Right renal cortex interstitium (tissue), 3 donors: ENCODE measurements at places on chromosomes 5 and 9.

DNA sequence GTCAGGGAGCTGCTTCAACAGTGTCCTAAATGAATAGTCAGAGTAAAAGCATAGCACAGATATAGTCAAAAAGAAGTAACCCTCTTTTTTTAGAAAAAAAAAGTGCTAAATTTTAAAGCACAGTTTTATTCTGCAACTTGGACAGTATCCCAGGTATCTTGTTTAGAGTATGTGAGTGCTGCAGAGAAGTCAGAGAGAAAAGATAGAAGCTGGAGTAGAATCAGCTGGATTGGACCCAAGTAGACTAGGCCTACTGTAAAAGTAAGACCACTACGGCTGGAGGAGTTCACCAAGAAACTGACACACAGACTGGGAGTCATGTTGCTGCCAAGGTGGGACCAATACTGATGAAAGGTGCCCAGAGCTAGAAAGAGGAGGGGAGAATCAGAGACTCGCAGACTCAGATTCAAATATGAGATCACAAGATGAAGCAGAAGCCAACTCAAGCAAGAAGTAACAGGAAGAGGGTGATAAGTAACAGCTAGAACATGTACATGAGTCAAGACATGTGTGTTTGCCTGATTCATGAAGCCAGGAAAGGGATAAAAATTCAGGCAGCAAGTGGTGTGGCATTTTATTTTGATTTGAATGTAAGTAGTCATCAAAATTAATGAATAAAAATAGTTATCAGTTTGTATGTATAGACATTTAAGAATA, 25.6 kb upstream of the TUSC1 start:
- DNase-seq: no peak

DNA sequence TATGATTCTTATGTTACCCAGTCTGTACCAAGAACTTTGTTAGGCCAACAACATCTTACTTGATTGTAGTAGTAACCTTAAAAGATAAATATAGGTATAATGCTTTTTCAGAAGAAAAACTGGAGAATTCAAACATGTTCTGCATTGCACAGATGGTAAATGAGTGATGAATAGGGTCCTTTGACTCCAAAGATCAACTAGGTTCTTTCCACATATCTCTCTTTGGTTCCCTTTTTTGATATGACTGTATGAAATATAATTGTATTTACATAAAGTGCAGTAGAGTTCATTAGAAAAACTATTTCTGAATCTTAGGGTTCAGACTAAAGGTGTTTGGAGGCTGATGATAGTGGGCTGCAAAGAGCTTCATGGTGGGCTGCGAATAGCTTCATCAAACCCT, 150.5 kb upstream of the CDKN2B start:
- DNase-seq: no peak

DNA sequence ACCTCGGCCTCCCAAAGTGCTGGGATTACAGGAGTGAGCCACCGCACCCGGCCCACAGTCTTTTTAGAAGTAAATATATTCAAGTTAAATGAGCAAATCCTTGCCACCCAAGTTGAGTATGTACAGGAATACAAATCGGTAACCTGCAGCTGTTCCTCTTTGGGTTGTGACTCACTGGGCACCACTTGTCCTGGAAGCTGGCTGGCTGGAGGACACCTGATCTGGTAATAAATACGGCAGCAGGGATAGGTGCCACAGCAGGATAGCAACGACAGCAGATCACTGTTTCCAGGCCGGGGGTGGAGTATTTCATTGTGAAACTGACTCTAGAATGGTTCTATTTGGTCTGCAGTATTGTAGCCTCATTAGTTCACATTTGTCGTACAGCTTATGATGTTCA, 35.7 kb upstream of the SLC36A2 start:
- no peak for DNase-seq

- no peak for DNase-seq
These were observed 27.8 kb downstream of the ROPN1L start for GRCh38 chr5:10469253-10470050.

GRCh38 chr9:131017067-131017466, 8.1 kb downstream of the LAMC3 start:
- no peak for DNase-seq

GRCh38 chr9:7802666-7803065, 3.1 kb upstream of the DMAC1 start:
- no peak for DNase-seq

DNA sequence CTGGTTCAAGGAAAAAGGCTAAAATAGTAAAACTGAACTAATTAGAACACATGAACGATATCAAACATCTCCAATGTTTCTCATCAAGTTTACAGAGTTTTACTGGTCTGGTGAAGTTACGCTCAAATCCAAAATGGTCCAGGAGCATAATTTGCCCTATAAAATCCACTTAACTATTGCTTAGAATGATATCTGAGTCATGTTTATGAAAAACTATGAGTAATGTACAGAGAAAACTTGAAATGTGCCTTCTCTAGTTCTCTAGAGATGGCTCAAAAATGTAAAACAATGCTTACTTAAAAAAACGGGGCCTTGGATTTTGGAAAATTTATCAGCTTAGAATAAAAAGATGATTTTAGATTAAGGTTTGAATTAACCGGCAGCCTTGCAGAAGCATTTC, 108.1 kb downstream of the FBXW11 start:
- DNase-seq: no peak

DNA sequence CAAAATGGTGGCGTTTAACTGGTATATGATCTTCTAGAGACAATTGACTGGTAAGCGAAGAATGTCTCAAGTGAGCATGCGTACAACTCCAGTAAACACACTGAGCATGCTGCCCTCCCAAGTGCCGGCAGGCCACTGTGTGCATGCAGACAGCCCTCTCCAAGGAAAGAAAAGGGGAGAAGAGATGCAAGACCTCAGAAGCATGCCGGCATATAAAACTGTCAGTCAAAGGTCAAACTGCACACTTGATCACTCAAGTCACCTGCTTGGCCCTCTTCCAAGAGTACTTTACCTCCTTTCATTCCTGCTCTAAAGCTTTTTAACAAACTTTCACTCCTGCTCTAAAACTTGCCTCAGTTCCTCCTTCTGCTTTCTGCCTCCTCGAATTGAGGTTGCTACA, 910.2 kb downstream of the TAF11L14 start:
- no peak for DNase-seq

- DNase-seq: no peak
These were observed 56.4 kb downstream of the NIPSNAP3B start for GRCh38 chr9:104820336-104820735.

- DNase-seq: no peak
These were observed 42.5 kb upstream of the RIC1 start for GRCh38 chr9:5586391-5586802.

DNA sequence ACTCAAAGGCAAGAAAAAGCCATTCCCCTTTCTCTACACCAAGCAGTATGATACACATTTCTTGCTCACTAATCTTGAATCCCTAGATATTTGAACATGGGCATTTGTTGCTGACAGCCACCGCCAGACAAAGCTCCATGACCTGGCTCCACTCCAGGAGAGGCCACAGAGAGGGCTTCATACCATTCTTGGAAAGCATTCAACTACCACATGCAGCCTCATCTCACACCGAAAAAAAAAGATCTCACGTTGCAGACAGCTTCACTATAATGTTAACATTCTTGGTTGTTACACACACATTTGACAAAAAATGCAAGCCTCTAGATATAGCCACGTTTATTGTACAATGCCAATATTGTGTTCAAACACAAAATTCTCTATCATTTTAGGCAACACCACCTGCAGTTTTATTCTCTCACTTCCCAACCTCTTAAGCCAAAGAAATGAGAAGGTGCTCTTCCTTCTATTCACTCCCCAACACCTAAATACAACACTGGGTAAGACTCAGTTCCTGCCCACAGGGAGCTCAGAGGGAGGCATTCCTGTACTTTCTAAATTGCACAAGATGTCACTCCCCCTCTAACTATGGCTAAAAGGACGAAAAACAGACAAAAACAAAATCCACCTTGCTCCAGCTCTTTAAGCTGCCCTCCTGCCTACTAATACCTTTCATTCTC, 222.4 kb downstream of the TSSK1B start:
- no peak for DNase-seq

DNA sequence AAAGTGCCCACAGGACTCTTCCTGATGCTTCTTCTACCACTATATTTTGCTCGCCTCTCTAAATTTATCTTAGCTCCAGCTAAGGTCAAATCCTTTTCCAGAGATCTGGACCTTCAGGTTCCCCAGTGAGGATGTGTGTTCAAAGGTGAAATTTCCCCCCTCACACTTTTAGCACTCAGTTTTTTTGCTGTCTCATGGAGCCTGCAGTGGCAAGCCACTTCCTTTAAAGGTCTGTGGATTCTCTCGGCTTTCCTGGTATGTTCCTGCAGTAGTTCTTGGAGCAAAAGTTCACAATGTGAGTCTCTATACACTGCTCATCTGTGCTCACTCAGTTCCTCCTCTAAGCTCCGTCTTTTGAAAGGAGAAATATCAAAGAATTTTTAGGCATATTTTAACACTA, 181.4 kb downstream of the LURAP1L start:
- no peak for DNase-seq

DNA sequence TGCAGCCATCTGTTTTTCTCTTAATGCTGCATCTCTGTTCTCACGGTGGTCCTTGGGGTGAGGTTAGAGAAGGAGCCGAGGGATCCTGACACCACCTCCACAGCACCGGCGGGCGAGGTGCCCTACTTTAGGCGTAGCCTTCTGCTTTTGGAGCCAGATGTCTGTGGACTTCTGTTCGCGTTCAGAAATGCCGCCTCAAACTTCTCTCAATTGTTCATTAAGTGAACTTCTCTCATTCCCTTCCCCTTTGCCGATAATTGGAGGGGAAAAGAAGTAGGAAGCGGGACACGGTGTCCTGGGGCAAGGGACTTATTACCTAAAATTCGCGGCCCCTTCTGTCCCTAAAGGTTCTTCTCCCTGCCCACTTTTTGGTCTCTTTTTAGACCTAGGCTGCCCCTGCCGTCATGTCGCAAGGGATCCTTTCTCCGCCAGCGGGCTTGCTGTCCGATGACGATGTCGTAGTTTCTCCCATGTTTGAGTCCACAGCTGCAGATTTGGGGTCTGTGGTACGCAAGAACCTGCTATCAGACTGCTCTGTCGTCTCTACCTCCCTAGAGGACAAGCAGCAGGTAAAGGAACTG, 455 bp downstream of the KIF20A start:
- DNase-seq: no peak

DNA sequence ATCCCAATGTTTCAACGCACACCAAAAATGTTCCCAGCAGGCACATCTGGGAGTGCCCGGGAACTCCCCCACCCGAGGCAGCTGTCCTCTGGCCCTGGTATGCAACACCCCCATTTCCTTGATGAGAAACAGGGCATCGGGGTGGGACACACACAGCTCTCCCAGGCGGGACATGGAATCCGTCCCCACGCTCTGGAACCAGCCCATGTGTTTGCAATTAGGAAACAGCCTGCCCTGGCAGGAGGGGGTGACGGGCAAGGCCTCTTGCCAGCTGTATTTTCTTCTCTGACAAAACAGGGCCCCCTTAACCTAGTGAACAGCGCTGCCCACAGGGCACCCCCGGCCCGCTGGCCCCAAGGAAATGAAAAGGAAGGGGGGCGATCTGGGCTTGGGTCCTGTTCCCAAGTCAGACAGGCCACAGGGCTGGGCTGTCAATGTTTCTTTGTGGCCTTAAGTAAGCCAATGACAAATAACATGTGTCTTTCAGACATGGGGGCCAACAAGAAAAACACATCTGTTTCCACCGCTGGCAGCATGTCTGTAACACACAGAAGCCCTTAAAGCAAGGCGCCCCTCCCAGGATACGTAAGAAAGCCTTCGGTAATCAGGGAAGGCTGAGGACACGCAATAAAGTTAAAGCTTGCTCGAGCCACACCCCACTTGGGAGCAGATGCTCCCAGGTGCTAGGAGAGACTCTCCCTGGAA, 125.3 kb downstream of the ROR2 start:
- no peak for DNase-seq
